ENCODE measurements at places on chromosomes 2 and 18. TPM values are rescaled to one million over a fixed set of nuclear protein-coding genes. Genes with fewer than 3 reads are reported as not detected.

Gene SERPINB4
- 0.14 TPM for total RNA-seq

Gene KCNE4
- 0.83 TPM for total RNA-seq

Gene KYNU
- 361 TPM for total RNA-seq

Gene TRABD2A
- 9.7 TPM for total RNA-seq

Gene CRYGC
- not detected for total RNA-seq

Gene LYG2
- not detected for total RNA-seq

Gene CYRIA
- 0.14 TPM for total RNA-seq

Gene WNT10A
- 0.18 TPM for total RNA-seq

Gene IL1A
- total RNA-seq: 0.16 TPM

Gene MRPL44
- total RNA-seq: 47.1 TPM

Gene KCNK3
- total RNA-seq: 1.1 TPM

Gene RNF138
- 13.3 TPM for total RNA-seq

Gene UGT1A8
- total RNA-seq: not detected

Gene HNMT
- 0.53 TPM for total RNA-seq

Gene EXOC6B
- total RNA-seq: 8.6 TPM

Measured in A549 treated with CORT108297 at 1 μM for 4 hours (cell line).